ENCODE measurements at places on chromosomes 3 and 15. TPM values are rescaled to one million over a fixed set of nuclear protein-coding genes. Genes with fewer than 3 reads are reported as not detected.

GOLGA8S gene
- total RNA-seq: 0.15 TPM

NRG4 gene
- 0.15 TPM for total RNA-seq

DAPK2 gene
- 1.7 TPM for total RNA-seq

SLC22A14 gene
- 0.15 TPM for total RNA-seq

SLC41A3 gene
- 40.9 TPM for total RNA-seq

SI gene
- not detected for total RNA-seq

CCRL2 gene
- total RNA-seq: 0.29 TPM

SHF gene
- total RNA-seq: 2.5 TPM

GP9 gene
- not detected for total RNA-seq

KIF7 gene
- 19.7 TPM for total RNA-seq

ACTRT3 gene
- 4.8 TPM for total RNA-seq

DLL4 gene
- total RNA-seq: 0.73 TPM

REC114 gene
- total RNA-seq: not detected

TMEM212 gene
- total RNA-seq: not detected

ERICH6 gene
- 0.15 TPM for total RNA-seq

PLSCR5 gene
- total RNA-seq: not detected

GOLGA8Q gene
- 1.5 TPM for total RNA-seq

CCDC9B gene
- 39.2 TPM for total RNA-seq

CSPG4 gene
- 130 TPM for total RNA-seq

TMC3 gene
- total RNA-seq: not detected

KLHL40 gene
- total RNA-seq: not detected

ESYT3 gene
- total RNA-seq: not detected

GASK1A gene
- 4.5 TPM for total RNA-seq

CLEC3B gene
- 12.1 TPM for total RNA-seq

NME9 gene
- not detected for total RNA-seq

CHRNA3 gene
- total RNA-seq: not detected

GOLGA8T gene
- not detected for total RNA-seq

ZBTB47 gene
- 59.7 TPM for total RNA-seq

STAC gene
- 2.5 TPM for total RNA-seq

CCR8 gene
- not detected for total RNA-seq

IGSF10 gene
- total RNA-seq: 1.3 TPM

ADIPOQ gene
- under 0.01 TPM for total RNA-seq

PCSK6 gene
- 0.15 TPM for total RNA-seq

RYR3 gene
- total RNA-seq: not detected

GATA2 gene
- total RNA-seq: 2.6 TPM

SNX22 gene
- total RNA-seq: 0.50 TPM

DYNLT2B gene
- total RNA-seq: 8.1 TPM

CP gene
- total RNA-seq: 0.33 TPM

CELF6 gene
- total RNA-seq: 0.15 TPM

EIF4E3 gene
- total RNA-seq: 1.7 TPM

GOLGA6L10 gene
- total RNA-seq: under 0.01 TPM

KIF9 gene
- total RNA-seq: 1.8 TPM

ISL2 gene
- 3.6 TPM for total RNA-seq

SERPINI2 gene
- not detected for total RNA-seq

UQCC5 gene
- total RNA-seq: 20.4 TPM

ROPN1 gene
- not detected for total RNA-seq

ATP10A gene
- 5.8 TPM for total RNA-seq

ARL6 gene
- 10.9 TPM for total RNA-seq

RBPMS2 gene
- not detected for total RNA-seq
